ENCODE measurements at places on chromosomes 3 and 15. TPM values are rescaled to one million over a fixed set of nuclear protein-coding genes. Genes with fewer than 3 reads are reported as not detected.

TLNRD1 gene
- 5.7 TPM for total RNA-seq

CRABP1 gene
- 8.9 TPM for total RNA-seq

TMIE gene
- total RNA-seq = 1.0 TPM

C3orf85 gene
- not detected for total RNA-seq

FETUB gene
- total RNA-seq = not detected

SOX14 gene
- not detected for total RNA-seq

DNAJB8 gene
- total RNA-seq = not detected

DPPA4 gene
- total RNA-seq = 0.52 TPM

DOCK3 gene
- total RNA-seq = 0.52 TPM

CPEB1 gene
- 0.52 TPM for total RNA-seq

DCP1A gene
- 8.4 TPM for total RNA-seq

KBTBD13 gene
- total RNA-seq = 1.6 TPM

ANKRD63 gene
- total RNA-seq = not detected

All from skeletal muscle tissue (tissue), 5 donors.